ENCODE measurements at places on chromosomes 11 and 22.

DNA sequence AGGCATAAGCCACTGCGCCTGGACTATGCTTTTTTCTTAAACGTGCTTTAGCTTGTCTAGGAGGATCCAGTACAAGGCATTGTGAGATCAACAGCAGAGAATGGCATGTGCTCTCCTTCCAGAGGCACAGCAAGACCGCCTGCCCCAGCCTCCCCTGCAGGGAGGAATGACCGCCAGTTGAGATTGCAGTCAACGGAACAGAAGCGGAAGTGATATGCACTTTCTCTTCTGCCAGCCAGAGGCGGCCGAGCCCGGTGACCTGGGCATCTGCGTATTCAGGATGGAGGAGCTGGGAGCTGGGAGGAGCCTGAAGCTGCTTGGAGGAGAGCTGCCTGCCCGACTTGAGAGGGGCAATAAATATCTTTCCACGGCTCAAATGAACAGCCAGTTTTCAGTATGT is 243.0 kb downstream of the CTTN start:
- no peak for DNase-seq

- no peak for DNase-seq
Observed at GRCh38 chr11:122108828-122109227, 7.2 kb downstream of the BLID start.

- peak; percentile 23 for DNase-seq
Observed at GRCh38 chr11:12674571-12674935, 332 bp downstream of the TEAD1 start.

DNA sequence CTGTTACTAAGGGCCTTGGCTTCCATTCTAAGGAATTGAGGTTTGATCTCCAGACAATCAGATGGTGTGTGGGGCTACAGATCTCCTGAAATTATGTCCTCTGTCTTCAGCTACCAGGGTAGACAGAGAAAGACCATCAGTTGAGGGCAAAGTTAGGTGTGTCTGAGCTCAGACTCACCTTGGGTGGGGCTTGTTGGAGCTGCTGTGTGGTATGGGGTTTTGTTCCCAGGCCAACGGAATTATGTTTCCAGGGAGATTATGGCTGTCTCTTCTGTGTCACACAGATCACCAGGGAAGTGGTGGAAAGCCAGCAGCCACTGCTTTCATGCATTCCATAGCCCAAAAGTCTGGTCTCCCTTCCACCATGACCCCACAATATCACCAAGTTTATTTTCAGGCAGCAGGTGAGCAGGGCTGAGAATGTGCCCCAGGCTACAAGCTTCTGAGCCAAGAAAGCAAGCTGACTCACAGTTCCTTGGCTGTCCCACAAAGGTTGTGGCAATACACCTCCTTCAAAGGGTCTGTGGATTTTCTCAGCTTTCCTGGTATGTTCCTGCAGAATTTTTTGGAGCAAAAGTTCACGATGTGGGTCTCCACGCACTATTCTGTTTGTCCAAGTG is 714.9 kb downstream of the LUZP2 start:
- no peak for DNase-seq

GRCh38 chr22:44710474-44711240 is 8.7 kb downstream of the PRR5 start:
- no peak for DNase-seq

- DNase-seq, result no peak
Observed at GRCh38 chr11:130602641-130603334, 154.3 kb downstream of the ADAMTS15 start.

GRCh38 chr22:22696104-22696503 is 51.7 kb downstream of the GGTLC2 start:
- DNase-seq, result no peak

DNA sequence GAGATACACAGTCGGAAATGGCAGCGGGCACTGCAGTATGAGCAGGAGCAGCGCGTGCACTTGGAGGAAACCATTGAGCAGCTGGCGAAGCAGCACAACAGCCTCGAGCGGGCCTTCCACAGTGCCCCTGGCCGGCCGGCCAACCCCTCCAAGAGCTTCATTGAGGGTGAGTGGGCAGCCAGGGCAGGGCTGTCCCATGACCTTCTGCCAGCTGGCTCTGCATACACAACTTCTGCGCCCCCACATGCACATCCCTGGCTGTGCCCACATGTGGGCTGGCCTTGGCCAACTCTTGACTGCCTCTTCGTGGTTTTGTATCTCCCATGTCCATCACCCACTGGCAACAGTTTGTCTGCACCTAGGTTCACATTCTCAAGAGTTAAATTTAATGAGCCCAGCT is 81.1 kb downstream of the MORC2 start:
- DNase-seq, result no peak

GRCh38 chr11:31872076-31872443 is 60.9 kb upstream of the PAX6 start:
- DNase-seq, result no peak

GRCh38 chr22:22884010-22884887 is 3.4 kb upstream of the IGLL5 start:
- DNase-seq, result peak; percentile 39

- DNase-seq, result no peak
Observed at GRCh38 chr22:48423481-48423911, 1404.2 kb downstream of the BRD1 start.

DNA sequence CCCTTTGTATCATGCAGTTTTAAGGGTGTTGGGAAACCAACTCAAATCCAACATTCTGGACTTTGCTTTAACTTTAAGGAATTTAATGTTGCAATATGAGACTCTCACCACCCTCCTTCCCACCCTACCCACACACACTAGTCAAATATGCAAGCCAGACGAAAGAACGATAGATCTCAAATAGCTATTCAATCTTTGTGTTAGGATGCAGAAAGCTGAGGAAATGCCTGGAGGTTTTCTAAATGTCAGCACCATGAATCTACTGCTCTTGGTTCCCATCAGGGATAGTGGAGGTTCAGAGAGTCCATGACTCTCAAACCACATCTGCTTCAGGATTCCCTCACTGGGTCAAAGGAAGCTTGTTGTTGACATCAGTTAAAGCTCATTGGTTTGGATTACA is 33.7 kb downstream of the EXPH5 start:
- no peak for DNase-seq

DNA sequence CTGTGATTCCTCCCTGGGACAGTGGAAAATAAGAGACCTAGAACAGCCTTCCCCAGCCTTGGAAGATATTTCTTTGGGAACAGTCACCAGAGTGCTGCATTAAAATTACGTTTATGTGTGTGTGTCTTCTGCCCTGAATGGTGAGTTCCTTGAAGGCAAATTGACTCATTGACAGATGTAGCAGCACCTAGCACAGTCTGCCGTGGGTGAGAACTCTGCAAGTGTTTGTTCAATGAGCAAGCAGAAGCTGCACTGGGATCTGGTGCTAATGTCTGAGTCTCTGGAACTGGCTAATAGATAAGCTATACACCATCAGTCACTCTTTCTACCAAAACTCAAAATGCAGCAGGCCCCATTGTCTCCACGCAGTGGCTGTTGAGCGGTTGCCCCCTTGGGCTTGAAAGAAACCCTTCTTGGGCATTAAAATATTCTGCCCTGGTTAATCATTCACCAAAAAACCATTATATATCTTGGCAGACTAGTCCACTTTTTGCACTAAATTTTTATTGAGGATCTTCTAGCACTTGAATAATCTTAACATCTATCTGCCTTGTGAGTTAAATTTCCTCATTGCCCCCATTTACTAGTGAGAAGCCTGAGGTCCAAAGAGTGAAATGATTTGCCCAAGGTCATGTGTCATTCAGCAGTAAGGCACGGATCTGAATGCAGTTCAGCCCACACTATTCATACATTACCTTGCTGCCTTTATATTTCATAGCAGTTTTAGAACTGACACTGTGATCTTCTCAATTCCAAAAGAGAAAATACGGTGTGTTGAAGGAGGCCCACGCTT is 87.8 kb upstream of the GALNT18 start:
- no peak for DNase-seq

DNA sequence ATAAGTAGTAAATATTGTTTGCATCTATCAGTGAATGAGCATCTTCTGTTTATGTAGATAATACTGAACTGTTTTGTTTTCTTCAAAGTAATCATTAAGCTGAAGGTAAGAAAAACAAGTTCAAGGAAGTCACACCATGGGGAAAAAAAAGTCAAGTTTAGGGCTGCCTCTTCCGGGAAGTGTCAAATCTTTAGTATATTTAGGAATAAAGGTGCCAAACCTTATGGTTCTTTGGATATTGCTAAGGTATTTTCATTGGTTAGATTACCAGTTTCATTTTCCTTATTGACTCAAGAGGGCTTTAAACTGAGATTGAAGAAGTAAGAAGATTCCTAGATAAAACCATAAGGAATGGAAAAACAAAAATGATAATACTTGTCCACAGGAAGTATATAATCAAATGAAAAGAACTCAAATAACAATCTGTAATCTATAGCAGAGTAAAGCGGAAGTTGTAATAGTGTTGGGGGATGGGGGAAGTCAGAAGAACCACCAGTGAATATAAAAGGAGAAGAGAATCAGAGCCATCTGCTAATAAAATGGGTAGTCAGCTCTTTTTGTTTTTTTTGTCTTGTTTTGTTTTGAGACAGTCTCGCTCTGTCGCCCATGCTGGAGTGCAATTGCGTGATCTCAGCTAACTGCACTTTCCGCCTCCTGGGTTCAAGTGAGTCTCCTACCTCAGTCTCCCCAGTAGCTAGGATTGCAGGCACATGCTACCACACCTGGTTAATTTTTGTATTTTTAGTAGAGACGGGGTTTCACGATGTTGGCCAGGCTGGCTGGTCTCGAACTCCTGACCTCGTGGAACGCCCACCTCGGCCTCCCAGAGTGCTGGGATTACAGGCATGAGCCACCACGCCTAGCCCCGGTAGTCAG is 2.3 kb downstream of the ATM start:
- peak; percentile 25 for DNase-seq

- no peak for DNase-seq
Observed at GRCh38 chr22:17412232-17412631, 43.0 kb downstream of the CECR2 start.

GRCh38 chr22:43200031-43200430 is 13.1 kb upstream of the TTLL12 start:
- no peak for DNase-seq
